Foreskin fibroblast (primary cell): ENCODE measurements at places on chromosomes 5 and 9.

- DNase-seq = no peak
These were observed 45.0 kb downstream of the TSPAN17 start for GRCh38 chr5:176692326-176692725.

DNA sequence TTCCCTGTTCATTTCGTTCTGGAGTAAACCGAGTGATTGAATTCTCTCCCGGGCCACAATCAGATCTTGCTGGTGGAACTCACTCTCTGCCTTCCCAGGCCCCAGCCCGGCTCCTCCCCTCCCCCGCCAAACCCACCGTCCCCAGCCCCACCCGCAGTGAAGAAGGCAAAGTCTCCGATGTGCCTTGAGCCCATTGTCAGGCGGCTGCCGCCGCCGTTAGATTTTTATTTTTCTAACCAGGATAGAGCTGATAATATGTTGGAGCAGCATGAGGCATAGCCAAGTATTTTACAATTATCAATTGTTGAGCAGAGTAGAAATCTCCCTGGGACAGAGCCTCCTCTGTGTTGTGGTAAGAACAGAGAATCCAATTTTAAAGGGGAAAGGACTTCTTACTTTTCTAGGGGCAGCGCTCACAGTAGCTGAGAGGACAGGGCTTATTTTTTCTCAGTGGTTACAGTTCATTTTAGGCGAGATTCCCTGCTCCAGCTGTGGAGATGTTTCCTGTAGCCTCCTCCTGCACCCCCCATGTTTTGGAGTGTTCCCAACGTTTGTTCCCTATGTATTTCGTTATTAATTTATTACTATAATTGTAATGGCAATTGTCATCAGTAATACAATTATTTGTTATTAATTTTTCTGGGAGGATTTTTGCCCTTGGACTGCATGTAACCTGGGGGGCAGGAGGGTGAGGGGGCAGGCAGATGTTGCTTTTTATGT, 1.3 kb downstream of the PSAT1 start:
- no peak for DNase-seq

GRCh38 chr5:139389701-139390638, at the start of gene MZB1:
TSS of gene MZB1 (minus strand) at chr5:139389913. CDS start at chr5:139389856, 57 bp downstream.
- no peak for DNase-seq

GRCh38 chr9:33659921-33660320, 135.4 kb upstream of the PRSS3 start:
- no peak for DNase-seq
